Ecto neural progenitor cell (in vitro differentiated cells): ENCODE measurements at places on chromosomes 6 and 20.
A peak's percentile ranks its signal among the peaks of the same experiment; 100 is the strongest.

DNA sequence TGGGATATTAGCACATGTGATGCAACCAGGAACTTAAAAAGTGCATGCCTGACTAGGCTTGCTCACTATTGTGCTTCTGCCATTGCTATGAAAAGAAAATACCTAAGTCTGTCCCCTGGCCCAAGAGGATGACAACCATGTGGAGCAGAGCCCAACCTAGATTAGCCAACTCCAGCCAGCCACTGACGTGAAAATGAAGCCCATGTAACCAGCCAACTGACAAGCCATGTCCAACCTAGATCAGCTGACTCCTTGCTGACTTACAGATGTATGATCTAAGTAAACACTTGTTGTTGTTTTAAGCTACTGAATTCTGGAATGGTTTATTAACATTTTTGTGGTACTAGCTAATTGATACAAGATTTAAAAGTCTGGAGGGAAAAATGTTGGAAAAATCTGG lies 47.5 kb downstream of the PIGU start:
- DNase-seq = no peak

DNA sequence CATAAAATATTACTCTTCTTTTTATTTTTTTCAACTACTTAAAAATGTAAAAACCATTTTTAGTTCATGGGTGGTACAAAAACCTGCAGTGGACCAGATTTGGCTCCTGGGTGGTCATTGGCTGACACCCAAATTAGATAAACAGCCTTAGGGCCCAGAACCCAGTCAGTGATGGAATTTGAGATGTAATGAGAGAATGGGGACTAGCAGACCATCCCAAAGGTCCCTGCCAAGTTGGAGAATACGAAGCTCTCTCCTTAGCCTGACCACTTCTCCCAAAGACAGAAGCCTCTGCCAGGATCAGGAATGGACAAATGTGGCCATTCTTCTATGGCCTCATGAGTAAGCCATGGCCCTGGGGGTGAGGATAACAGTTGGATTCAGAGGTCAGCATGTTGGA lies 194.7 kb downstream of the NFATC2 start:
- no peak for DNase-seq

- DNase-seq = no peak
Observed at GRCh38 chr6:23533311-23533710, 592.7 kb upstream of the NRSN1 start.

- no peak for DNase-seq
Observed at GRCh38 chr20:40915756-40916155, 112.9 kb upstream of the TOP1 start.

DNA sequence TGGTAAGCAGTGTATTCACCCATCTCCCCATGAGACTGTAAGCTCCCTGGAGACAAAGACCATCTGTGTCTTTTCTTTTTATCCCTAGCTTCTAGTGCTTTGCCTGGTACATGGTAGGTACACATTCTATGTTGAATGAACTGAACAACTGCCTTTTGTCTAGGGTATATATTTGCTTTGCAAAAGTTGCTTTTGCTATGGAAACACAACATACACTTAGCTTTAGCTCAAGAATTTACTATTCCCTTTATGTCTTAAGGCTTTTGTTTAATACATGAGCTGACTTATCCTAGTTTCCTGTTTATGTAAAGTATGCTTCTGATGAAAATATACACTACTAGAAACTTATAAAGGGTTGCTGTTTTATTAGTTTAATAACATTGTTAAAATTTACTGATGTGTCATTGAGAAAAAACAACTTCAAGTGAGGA lies 198.2 kb downstream of the PRL start:
- DNase-seq = no peak

DNA sequence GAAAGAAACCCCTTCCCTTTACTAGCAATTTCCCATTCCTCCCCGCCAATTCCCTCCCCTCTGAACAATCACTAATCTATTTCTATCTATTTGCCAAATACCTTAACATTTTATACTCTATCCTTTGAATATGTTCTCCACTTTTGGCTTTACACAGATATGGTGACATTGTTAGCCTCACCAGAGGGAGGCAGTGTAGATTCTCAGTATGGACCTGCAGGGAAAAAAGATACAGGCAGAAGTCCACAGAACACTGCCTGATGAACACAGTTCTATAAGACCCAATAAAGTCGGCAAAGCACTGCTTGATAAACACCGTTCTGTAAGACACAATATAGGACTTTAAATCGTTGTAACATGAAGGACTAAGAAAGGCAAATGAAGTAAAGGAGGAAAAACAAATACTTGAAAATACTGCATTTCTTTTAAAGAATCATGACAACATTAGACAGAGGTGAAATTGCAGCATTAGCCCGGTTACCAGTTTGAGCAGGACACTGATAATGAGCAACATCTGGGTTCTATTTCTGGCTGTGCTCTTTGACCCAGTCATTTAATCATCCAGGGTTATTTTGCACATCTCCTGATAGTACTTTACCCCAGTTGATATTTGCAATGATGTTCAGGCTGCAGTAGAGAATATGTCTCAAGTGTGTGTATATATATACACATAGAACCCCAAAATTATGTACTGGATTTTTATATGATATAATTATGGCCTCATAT lies 296.8 kb downstream of the UTRN start:
- DNase-seq = no peak

DNA sequence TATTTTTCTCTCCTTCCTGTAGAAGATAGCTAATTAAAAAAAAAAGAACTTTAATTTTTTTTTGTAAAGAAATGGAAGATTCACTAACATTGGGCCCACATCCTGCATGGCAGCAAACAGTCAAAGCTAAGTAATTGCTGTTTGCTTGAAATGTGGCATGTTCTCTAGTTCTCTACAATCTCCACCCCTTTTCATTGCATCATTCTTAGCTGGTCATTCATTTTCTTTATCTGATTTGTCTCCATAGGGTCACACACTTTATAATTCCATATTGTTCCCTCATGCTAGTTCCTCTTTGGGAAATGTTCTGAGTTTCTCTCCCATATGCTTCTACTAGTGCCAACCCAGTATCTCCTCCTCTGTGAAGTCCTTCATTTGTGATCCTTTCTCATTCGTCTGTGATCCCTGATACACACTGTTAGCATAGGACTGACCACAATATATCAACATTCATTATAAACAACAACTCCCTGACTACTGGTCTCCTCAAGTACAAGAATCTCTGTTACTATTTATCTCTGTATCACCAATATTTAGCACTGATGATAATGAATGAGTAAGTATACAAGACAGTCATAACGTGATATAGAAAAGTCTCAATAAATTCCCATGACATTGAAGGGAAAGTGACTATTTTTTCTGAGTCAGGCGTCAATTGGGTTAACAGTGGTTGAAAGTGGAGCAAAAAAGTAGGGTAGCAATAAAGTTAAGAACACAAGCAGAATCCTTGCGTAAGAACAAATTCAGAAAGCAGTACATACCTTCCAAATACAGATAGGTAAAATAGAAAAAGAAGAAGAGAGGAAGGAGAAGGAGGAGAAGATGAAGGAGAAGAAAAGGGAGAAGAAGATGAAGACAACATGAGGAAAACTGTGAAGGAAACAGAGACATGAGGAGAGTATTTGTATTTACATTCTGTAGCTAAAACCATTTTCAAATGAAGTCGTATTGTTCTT lies 33.2 kb upstream of the MYB start:
- DNase-seq = no peak

GRCh38 chr20:36065427-36065998 lies 89.0 kb upstream of the EPB41L1 start:
- DNase-seq = no peak

DNA sequence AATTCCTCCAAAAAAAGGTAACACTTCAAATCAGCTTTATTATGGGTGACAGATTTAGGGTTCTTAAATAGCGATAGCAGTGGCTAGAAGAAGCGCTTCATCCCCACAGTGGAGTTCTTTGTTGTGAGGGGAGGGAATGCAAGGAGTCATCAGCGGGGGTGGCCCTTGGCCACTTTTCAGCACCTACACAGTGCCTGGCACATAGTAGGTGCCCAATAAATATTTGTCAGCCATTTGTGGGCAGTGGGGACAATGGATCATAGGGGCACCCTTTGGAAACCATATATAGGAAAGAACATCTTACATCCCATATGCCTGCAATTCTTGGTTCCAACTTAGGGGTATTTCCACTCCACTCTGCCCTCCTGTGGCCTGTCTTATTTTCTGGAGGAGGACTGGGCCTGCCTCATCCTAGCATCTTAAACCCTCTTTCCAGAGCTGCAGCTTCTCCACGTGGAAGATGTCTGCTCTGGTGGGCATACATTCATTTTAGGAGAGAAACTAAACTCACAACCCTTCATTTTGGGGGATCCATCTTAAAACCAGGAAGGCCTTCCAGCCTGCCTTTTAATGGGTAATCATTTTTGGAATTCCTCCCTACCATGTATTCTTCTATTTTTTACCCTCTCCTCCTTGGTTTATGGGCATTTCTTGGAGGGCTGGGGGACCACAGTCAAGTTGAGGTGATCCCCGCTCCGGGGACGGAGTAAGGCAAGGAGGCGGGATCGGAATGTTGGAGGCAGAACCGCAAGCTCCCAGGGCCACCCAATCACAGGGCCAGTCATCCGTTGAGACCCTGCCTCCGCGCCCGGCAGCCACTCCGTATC lies 2.6 kb upstream of the GPSM3 start:
- DNase-seq = no peak

GRCh38 chr6:106892186-106892585 lies 82.3 kb downstream of the CD24 start:
- no peak for DNase-seq

GRCh38 chr6:78607189-78607588 lies 260.2 kb upstream of the IRAK1BP1 start:
- no peak for DNase-seq

- no peak for DNase-seq
Observed at GRCh38 chr20:45049438-45049837, 51.5 kb downstream of the KCNS1 start.

DNA sequence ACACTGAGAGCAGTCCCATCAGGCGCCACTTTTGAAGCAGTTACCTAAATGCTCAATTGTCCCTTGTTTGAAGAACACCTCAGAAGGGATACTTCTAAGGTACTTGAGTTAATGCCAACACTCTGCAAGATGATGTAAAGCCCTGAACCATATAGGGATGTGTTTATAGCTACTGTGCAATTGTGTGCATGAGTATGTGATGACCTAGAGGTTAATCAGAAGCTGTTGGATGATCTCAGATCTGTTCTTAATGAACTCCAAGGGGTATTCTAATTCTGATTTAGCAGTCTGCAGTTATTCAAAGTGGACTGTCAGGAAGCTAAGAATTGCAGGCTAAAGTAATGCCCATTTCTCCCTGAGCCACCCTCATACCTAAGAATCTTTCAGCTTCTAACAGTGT lies 158.3 kb downstream of the TMEM242 start:
- DNase-seq = no peak

DNA sequence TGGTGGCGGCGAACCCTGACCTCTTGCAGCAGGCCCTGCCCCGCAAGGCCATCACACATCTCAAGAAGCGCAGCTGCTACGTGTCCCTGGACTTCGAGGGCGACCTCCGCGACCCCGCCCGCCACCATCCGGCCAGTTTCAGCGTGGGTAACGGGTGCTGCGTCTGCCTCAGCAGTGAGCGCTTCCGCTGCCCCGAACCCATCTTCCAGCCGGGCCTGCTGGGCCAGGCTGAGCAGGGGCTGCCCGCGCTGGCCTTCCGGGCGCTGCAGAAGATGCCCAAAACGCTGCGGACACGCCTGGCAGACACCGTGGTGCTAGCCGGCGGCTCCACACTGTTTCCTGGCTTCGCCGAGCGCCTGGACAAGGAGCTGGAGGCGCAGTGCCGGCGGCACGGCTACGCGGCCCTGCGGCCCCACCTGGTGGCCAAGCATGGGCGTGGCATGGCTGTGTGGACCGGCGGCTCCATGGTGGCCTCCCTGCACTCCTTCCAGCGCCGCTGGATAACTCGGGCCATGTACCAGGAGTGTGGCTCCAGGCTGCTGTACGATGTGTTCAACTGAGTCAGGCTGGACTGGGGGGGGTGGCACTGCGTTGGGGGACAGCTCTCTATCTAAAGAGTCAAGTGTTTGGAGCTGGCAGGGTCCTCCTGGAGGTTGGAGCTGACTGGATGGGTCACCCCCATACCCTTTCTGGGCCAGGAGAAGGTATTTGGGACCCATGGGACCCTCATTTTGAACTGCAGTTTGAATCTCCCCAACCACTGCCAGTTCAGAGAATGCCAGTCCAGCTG lies 1.1 kb downstream of the ACTL10 start:
- DNase-seq = peak; percentile 86

DNA sequence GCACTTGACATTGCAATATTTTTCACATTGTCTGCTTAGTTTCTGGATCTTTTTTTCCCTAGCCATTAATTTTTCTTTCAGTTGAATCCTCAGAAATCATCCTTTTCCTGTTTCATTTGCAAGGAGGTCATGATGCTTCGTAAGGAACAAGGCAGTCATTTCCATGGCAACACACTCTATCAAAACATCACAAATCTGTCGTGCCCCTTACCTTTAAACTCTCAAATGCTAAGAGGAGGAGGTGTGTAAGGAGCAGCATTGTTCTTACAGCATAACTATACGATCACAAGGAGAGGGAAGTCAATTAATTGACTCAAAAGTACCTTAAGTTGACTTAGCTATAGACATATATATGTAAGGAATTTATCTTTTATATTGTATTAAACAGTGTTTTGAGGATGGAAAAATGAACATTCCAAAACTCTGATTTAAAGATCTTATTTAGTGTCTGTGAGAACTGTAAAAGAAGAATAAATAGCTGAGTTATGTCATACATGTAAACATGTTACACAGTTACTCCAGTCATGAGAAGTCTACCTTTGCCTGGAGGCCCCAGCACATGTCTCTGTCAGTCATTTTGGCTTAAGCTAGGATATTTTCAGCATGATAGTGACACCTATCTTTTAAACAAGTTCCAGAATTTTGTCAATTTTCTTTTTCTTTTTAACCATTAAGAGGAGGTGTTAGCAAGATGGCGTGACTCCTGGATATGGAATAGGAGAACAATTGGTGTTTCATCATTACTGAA lies 41.6 kb downstream of the CDKAL1 start:
- no peak for DNase-seq

- DNase-seq = no peak
Observed at GRCh38 chr20:47320990-47321805, 35.3 kb downstream of the ZMYND8 start.

- DNase-seq = no peak
Observed at GRCh38 chr20:63409066-63409833, 48.1 kb upstream of the CHRNA4 start.

DNA sequence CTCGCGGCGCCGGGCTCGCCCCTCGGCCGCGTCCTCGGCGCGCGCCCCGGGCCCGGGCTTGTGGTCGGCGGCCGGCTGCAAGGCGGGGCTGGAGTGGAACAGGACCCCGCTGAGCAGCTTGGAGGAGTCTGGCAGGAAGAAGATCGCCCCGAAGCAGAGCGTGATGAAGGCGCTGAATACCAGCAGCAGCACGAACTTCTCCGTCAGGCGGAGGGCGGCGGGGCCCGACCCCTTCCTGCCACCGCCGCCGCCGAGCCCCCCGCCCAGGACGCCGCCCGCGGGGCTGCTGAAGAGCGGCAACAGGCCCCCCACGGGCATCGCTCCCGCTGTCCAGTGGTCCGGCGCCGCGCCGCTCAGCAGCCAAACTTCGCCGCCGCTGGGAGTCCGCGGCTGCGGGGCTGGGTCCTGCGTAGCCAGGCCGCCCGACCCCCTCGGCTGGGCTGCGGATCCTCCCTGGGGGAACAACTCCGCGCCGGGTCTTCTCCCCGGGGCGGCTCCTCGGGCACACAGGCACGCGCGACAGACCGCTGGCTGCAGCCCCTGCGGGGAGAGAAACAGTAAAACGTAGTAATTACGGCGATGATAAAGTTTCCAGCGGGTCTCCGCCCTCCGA lies 707 bp downstream of the MAN1A1 start:
- peak; percentile 74 for DNase-seq
